Left forelimb (tissue), 1 donor: ENCODE measurements at places on chromosomes 4 and X.
A peak's percentile ranks its signal among the peaks of the same experiment; 100 is the strongest.

- no peak for DNase-seq
Measured at GRCh38 chr4:90349636-90350035, 222.4 kb downstream of the CCSER1 start.

DNA sequence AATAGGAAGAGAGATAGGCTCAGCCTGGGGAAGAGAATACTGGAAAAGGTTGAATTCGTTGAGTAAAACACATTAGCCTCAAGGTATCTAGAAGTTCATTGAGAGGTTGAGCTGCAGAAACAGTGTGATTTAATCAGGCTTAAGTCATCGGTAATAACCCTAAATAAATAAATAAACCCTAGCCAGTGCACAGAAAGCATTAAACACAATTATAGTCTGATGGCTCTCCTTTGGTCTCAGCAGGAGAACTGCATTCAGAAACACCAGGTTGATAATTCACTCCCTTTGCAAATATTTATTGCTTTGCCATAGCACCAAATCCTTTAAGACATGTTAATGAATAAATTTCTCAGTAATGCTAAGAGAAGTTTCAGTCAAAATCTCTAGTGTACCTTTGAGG is 9.6 kb downstream of the DCX start:
- no peak for DNase-seq

DNA sequence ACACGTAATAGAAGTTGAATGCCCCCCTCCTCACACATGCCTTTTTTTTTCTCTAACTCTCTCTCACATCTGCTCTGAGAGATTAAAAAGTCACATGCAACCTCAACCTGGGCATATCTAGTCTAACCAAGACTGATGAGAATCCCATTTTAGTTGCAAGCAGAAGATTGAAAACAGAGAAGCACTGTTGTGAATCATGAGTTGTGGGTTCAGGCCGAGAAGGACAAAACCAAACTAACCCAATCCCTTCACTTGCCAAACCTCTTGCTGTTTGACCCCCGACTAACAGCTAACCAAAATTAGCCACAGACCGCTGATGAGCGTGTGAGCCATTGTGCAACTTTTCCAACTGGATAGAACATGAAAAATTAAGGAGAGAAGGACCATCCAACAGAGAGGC is 31.8 kb downstream of the CXCL1 start:
- DNase-seq, result no peak

GRCh38 chr4:13921805-13922204 is 294.3 kb upstream of the BOD1L1 start:
- no peak for DNase-seq

GRCh38 chrX:139204898-139205667 is 325.5 kb upstream of the F9 start:
- DNase-seq, result peak; percentile 64

DNA sequence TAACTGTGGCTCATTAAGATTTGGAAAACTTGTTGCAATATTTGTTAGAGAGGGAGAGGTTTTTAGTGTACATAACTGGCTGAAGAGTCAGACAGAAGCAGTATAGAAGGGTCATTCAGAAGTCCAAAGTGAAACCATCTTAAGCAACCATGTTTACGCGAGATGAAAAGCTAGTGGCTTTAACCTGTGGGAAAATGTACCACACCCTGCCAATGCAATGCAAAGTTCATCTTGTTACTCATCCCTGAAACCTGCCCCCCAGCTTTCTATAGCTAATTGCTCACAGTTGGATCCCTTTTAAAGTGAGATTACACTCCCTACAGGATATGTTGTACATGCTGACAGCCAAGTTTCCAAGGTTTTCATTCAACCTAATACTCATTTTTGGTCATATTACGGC is 96.7 kb upstream of the RAPGEF2 start:
- DNase-seq, result no peak

GRCh38 chr4:23373261-23373660 is 516.6 kb downstream of the PPARGC1A start:
- DNase-seq, result no peak

- DNase-seq, result no peak
Measured at GRCh38 chr4:177079327-177079726, 230.3 kb upstream of the NEIL3 start.
